T-helper 22 cell (primary cell): ENCODE measurements at places on chromosomes 12 and 14.

- DNase-seq: no peak
Observed at GRCh38 chr14:51967521-51967920, 21.8 kb upstream of the RTRAF start.

DNA sequence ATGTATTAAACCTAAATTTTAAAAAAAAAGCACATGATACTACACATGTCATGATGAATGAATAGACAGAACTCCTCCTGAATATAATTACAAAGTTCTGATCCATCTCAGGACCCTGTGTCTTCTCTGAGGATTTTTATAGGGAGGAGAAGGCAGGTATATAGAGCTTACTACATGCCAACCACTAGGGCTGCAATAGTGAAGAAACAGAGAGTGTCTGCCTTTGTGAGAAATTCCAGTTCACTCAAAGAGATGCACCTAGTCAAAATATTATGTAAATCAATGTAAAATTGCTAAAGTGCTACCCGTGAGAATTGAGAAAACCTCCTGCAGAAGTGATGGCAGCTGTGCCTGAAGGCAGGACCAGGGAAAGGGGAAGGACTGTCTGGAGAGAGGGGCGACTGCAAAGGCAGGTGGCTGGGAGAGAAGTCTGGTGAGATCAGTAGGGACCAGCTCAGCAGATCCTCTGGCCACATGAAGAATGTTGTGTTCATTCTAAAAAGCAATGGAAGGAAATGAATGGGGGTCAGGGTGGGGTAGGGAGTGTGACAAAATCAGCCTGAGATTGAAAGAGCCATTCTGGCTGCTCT is 15.1 kb downstream of the ABHD4 start:
- DNase-seq: no peak

DNA sequence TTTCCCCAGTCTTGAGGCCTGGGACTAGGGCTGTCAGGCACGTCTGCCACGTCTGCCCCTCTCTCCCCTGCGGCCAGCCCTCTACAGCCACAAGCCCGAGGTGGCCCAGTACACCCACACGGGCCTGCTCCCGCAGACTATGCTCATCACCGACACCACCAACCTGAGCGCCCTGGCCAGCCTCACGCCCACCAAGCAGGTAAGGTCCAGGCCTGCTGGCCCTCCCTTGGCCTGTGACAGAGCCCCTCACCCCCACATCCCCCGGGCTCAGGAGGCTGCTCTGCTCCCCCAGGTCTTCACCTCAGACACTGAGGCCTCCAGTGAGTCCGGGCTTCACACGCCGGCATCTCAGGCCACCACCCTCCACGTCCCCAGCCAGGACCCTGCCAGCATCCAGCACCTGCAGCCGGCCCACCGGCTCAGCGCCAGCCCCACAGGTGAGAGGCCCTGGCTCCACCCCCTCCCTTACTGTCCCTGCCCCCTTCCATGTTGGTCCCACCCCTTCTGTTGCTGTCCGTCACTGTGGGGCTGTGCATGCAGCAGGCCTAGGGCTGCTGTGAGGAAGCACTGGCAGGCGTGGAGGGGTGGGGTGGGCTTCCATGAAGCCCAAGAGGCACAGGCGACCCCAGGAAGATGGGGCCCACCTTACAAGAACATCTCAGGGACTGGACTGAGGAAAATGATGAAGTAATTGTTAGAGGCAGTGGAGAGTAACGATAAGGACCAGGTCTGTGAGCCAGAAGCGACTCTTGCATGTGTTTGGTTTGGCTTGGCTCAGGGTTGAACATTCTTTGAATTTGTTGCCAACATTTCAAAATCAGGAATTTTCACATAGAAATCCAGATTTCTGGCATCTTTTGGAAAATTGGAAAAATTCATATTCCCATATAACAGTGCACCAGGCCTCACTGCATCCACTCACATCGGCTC is 16.8 kb downstream of the C12orf43 start:
- no peak for DNase-seq

- DNase-seq: no peak
Observed at GRCh38 chr12:116603546-116604177, 44.5 kb downstream of the MAP1LC3B2 start.

- no peak for DNase-seq
Observed at GRCh38 chr12:38144601-38145436, 171.8 kb upstream of the ALG10B start.

GRCh38 chr12:116183741-116184141 is 93.8 kb downstream of the MED13L start:
- DNase-seq: no peak

DNA sequence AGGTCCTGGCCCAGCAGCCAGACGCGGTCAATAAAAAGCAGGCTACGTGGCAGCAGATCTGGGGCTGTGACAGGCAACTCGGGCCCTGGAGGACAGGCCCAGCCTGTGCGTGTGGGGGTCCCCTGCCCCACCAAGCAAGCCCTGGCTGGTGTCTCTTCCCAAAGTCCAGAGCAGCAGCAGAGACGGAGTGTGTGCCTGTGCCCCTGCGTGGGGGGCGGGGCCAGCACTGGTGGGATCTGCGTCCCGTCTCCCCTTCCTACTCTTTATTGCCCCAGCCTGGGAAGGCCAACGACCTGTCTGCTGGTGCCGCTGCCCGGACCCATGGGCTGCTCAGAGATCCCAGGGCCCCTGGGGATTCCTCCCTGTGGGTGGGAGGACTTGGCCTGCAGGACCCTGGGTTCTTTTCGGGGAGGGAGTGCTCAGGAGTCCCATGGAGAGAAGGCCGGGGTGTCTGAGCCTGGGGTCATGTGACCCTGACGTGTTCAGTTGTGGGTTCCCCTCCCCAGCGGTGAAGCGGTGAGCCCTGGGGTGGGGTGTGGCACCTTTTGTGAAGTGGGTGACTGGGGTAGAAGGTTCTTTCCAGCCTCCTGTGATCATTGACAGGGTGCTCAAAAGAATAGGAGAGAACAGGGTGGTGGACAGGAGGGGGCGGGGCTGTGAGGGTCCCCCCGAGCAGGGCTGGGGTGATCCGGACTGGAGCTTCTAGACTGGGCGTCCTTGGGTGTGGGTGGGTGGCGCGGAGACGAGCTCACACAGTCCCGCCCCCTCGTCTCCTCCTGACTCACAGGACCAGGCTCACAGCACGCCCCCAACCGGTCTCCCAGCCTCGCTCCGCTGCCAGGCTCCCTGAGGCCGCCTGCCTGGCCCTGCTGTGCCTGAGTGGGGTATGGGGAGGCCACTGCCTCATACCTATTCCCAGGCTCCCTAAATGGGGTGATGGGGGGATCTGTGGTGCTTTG is 22.4 kb downstream of the ASPG start:
- no peak for DNase-seq

DNA sequence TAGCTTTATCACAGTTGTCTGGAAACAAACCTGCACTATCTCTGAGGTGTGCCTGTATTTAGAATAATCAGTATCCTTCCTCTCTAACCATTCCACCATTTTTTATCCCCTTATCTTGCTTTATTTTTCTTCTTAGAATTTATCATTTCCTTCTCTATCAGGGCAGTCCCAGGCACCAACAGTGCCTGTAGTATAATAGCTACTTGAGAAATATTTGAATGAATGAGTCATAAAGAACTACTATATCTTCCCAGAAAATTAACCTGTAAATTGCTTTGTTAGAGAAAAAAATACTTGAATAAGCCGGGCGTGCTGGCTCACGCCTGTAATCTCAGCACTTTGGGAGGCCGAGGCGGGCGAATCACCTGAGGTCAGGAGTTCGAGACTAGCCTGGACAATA is 21.2 kb upstream of the FOXJ2 start:
- DNase-seq: no peak

- DNase-seq: no peak
Observed at GRCh38 chr14:101020834-101021370, 117.4 kb upstream of the RTL1 start.

GRCh38 chr14:100915560-100915959 is 12.0 kb upstream of the RTL1 start:
- no peak for DNase-seq

DNA sequence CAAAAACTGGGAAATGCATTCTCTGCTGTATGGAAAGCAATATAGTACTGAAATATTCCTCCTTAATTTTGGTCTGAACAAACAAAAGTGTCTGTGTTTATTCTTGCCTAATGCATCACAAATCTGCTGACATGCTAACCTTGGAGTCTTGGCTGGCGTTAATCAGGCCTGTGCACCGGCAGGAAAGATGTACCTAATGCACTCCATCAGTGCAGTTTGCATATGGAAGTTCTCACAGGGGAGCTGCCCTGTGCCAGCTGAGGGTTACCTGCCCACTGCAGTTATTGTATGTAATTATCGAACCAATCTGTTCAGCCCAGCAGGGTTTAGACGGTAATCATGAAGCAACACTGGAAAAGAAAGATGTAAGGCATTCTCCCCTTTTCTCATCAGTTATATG is 76.9 kb downstream of the VRK1 start:
- DNase-seq: no peak

DNA sequence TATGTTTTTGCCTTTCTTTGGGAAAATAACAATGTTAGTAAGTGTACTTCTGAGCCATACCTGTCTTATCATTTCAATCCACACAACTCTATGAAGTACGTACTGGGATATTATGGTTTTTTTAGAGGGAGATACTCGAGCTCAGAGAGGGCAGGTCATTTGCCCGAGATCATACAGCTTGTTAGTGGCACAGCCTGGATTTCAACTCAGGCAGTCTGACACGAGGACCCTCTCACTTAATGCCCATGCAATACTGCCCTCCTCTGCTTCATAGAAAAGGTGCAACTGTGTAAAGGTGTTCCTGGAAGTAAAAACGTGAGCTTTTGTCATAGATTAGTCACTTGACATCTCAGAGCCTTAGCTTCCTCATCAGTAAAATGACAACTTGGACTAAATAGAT is 128.0 kb downstream of the NDUFA12 start:
- DNase-seq: no peak

DNA sequence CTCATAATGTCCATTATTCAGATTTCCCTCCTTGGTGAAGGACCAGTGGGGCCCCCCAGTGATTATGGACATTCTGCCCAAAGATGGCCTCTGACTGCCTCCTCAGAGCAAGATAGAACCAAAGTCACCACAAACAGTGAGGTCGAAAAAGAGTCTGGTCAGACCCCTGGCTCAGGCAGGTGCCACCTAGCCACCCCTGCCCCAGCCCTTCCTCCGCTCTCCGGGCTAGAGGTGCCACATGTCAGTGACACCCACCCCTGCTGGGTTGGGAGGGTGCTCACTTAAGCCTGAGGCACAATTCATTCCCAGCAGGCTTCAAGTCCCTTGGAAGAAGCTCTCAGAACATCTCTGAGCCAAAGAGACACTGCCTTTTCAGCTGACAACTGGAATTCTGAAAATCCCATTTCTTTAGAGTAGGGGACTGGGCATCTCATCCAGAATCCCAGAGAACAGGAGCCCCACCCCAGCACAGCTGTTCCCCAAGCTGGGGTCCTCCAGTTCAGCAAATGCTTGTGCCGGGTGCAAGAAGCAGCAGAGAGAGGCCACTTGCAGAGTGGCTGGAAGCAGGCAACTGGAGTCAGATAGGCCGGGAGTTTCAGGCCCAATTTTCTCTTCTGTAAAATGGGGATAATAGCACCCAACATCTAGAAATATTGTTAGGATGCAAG is 50.3 kb downstream of the ISCA2 start:
- DNase-seq: no peak

- no peak for DNase-seq
Observed at GRCh38 chr14:102223682-102224081, 81.3 kb downstream of the MOK start.

- DNase-seq: no peak
Observed at GRCh38 chr12:121688966-121689365, 19.5 kb upstream of the MORN3 start.

DNA sequence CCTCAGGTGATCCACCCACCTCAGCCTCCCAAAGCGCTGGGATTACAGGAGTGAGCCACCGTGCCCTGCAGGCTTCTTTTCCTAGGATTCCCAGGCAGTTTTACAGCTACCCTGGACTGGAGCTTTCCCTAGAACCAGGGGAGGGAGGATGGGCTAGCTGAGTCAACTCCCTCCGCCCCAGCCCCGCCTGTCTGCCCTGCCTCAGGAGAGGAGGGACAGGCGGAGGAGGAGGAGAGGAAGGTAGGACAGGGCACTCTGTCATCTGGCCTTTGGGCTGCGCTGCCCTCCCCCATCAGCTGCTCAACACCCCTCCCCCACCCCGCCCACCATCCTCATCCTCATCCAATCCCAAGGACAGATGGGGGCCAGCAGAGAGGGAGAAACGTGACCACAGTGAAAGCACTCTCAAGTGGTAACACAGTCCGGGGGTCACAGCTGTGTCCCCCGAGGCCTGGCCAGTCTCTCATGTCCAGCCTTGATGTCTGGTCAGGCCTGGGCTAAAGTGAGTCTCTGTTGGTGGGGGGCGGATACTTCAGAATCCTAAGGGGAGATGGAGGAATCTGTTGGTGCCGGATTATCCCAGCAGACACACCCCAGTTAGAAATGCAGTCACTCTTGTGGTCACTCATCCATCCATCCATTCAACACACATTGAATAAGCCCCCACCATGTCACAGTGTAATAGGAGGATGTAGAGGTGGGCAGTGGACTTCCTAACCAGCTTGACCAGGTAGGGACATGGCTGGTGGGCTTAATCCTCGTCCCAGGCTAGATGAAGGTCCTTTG is 12.3 kb downstream of the FIGNL2 start:
- DNase-seq: no peak

GRCh38 chr14:95685978-95686922 is at the start of gene TCL1B:
Gene TCL1B, plus strand, starts transcription at chr14:95686426. Its CDS starts 42 bp downstream, at chr14:95686468.
- no peak for DNase-seq

DNA sequence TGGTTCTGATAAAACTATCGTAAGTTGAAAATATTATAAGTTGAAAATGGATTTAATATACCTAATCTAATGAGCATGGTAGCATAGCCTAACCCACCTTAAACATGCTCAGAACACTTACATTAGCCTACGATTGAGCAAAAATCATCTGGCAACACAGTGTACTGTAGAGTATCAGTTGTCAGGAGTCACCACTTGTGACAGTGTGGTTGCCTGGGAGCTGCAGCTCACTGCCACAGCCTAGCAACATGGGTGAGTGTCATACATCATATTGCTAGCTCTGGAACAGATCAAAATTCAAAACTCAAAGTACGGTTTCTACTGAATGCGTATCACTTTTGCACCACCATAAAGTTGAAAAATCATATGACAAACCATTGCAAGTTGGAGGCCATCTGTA is 203.5 kb downstream of the ATXN7L3B start:
- no peak for DNase-seq

DNA sequence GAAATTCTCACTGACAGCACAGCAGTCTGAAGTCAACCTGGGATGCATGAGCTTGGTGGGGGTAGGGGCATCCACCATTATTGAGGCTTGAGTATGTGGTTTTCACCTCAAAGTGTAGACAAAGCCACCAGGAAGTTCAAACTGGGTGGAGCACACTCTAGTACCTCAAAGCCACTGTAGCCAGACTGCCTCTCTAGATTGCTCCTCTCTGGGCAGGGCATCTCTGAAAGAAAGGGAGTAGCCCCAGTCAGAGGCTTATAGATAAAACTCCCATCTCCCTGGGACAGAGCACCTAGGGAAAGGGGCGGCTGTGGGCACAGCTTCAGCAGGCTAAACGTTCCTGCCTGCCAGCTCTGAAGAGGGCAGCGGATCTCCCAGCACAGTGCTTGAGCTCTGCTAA is 143.0 kb downstream of the KITLG start:
- DNase-seq: no peak

DNA sequence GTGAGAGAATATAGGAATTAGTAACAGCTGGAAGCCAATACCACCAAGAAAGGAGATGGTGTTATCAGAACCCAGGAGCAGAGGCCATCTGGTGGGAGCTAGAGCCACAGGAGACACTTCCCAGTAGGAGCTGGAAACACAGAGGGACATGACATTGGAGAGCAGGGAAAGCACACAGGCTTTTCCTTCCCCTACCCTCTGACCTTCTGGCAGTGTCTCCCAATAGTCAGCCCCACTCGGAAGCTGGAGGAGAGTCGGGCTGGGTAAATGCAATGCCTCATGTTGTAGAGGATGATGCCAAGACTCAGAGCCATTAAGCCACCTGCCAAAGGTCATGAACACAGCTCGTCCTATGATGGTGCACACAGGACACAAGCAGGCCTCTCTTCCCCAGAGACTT is 538.5 kb downstream of the BCL11B start:
- no peak for DNase-seq
